ENCODE measurements at places on chromosomes 1 and 21. TPM values are rescaled to one million over a fixed set of nuclear protein-coding genes. Genes with fewer than 3 reads are reported as not detected.

The LRRN2 gene
- 0.25 TPM for total RNA-seq

DNA sequence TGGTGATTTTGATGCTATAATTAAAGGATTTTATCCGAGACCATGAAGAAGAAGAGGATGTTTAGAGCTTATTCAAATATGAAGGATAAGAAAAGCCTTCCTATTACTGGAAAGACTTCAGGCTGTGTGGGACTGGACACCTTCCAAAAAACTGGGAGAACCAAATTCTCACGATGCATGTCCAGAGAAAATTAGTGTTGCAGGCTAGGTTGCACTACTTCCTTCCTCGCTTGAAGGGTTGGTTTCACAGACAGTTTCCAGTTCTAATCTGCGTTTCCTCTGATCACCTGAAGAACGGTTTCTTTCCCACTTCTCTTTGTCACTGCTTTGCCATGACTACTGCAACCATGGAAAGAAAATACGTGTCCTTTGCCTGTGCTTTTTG lies 2.0 kb downstream of the MTARC2 start:
- peaks cover 4% of the 10 kb centered on the region for H3K36me3 ChIP-seq
- H3K27me3 ChIP-seq: peaks cover 48% of the 10 kb centered on the region
- H3K27ac ChIP-seq: no peak overlapping the region
- no peak for DNase-seq
- H3K4me1 ChIP-seq: peaks cover 3% of the 10 kb centered on the region

The KRTAP7-1 gene
- total RNA-seq: not detected

DNA sequence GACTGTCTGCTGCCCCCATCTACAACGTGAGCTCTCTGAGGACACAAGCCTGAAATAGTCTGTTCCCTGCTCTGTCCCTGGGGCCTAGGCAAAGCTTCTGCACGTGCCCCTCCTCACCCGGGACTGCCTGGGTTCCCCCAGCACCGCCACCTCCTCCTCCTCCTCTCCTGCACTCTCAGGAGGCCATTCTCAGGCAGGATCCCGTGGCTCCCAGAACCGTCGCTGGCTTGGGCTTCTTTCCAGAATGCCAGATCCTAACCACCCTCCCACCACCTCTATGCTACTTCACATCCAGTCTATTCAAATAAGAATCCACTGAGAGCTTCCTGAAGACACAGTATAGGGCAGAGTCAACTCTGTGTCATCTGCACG lies 11.2 kb downstream of the NPHP4 start:
- peaks cover 31% of the 10 kb centered on the region for H3K36me3 ChIP-seq
- no peak for DNase-seq
- H3K4me3 ChIP-seq: no peak overlapping the region
- peaks cover 31% of the 10 kb centered on the region for H3K4me1 ChIP-seq
- H3K27me3 ChIP-seq: no peaks in the 10 kb centered on the region
- H3K27ac ChIP-seq: no peak overlapping the region

GRCh38 chr1:228546541-228547463 lies 59.6 kb downstream of the RNF187 start:
- H3K4me1 ChIP-seq: no peaks in the 10 kb centered on the region
- H3K27ac ChIP-seq: no peak overlapping the region
- H3K27me3 ChIP-seq: no peaks in the 10 kb centered on the region
- no peak for DNase-seq

GRCh38 chr21:26368591-26369320 lies 198.2 kb upstream of the APP start:
- no peak overlapping the region for H3K4me3 ChIP-seq
- no peak overlapping the region for H3K27ac ChIP-seq
- no peaks in the 10 kb centered on the region for H3K27me3 ChIP-seq
- no peak for DNase-seq
- no peaks in the 10 kb centered on the region for H3K4me1 ChIP-seq

GRCh38 chr1:8955406-8955805 lies 9.7 kb downstream of the CA6 start:
- DNase-seq: no peak
- H3K4me3 ChIP-seq: no peak overlapping the region
- no peaks in the 10 kb centered on the region for H3K27me3 ChIP-seq
- H3K36me3 ChIP-seq: peaks cover 16% of the 10 kb centered on the region
- no peak overlapping the region for H3K27ac ChIP-seq
- peaks cover 34% of the 10 kb centered on the region for H3K4me1 ChIP-seq

DNA sequence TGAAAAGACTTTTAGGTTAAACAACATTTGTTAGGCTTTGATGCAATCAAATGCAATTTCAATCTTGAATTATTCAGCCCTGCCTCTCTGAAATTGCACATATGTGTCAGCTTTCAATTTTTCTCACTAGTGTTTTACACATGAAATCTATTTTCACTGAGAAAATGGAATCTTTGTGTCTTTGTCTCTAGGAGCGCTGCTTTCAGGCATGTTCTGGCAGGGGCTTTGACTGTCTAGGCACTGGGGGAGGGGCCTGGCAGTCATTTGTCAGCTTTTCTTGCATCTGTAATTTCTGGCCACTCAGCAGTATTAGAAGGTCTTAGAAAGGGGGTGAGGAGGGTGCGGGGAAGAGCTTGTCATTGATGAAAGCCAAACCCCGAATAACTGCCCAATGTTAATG lies 264.4 kb downstream of the PTPRC start:
- DNase-seq: no peak
- H3K4me1 ChIP-seq: peaks cover 20% of the 10 kb centered on the region
- H3K36me3 ChIP-seq: peaks cover 34% of the 10 kb centered on the region
- H3K27ac ChIP-seq: no peak overlapping the region
- H3K27me3 ChIP-seq: peaks cover 2% of the 10 kb centered on the region

GRCh38 chr1:22238356-22239224 lies 95.7 kb upstream of the WNT4 start:
- H3K4me1 ChIP-seq: no peaks in the 10 kb centered on the region
- no peaks in the 10 kb centered on the region for H3K36me3 ChIP-seq
- H3K27me3 ChIP-seq: peaks cover 5% of the 10 kb centered on the region
- H3K27ac ChIP-seq: no peak overlapping the region
- no peak for DNase-seq

The MFAP2 gene
- total RNA-seq: 0.25 TPM

GRCh38 chr1:185861630-185862029 lies 127.4 kb downstream of the HMCN1 start:
- no peaks in the 10 kb centered on the region for H3K27me3 ChIP-seq
- no peaks in the 10 kb centered on the region for H3K4me1 ChIP-seq
- no peaks in the 10 kb centered on the region for H3K36me3 ChIP-seq

The LCE1D gene
- total RNA-seq: not detected

The CYYR1 gene
- total RNA-seq: not detected

DNA sequence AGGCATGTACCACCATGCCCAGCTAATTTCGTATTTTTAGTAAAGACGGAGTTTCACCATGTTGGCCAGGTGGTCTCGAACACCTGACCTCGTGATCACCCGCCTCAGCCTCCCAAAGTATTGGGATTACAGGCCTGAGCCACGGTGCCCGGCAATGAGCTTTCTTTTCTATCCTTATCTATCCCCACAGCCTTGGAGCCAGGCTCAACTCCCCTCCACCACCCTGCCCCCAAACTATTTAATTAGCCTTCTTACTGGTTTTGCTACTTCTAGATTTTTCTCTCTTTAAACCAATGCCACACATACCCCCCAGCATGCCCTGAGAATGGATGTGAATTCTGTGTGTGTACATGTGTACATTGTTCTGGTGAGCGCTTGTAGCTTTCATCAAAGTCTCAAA lies 5.7 kb upstream of the VANGL2 start:
- no peaks in the 10 kb centered on the region for H3K36me3 ChIP-seq
- no peak for DNase-seq
- no peak overlapping the region for H3K4me3 ChIP-seq
- H3K27ac ChIP-seq: no peak overlapping the region

GRCh38 chr1:192888574-192888973 lies 79.7 kb downstream of the RGS2 start:
- H3K4me3 ChIP-seq: no peak overlapping the region
- H3K4me1 ChIP-seq: no peaks in the 10 kb centered on the region
- H3K36me3 ChIP-seq: no peaks in the 10 kb centered on the region
- no peaks in the 10 kb centered on the region for H3K27me3 ChIP-seq
- no peak overlapping the region for H3K27ac ChIP-seq

DNA sequence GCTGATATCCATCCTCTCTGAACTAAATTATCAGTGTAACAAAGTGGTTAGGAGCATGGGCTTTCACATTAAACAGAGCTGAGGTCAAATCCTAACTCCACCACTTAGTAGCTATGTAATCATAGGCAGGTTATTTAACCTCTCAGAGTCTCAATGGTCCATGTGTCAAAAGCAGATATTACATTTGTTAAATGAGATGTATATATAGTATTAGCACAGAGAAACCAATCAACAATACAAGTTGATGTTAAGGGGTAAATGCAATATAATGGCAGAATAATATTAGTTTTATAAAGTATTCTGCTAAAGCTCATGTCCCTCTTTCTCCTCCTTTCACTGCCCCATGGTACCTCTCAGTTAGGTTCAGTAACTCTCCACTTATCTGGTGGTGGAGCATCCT lies 27.2 kb downstream of the DBT start:
- no peak overlapping the region for H3K4me3 ChIP-seq
- H3K36me3 ChIP-seq: peaks cover 18% of the 10 kb centered on the region
- no peaks in the 10 kb centered on the region for H3K27me3 ChIP-seq
- H3K27ac ChIP-seq: no peak overlapping the region
- peaks cover 3% of the 10 kb centered on the region for H3K4me1 ChIP-seq

The C8A gene
- total RNA-seq: not detected

DNA sequence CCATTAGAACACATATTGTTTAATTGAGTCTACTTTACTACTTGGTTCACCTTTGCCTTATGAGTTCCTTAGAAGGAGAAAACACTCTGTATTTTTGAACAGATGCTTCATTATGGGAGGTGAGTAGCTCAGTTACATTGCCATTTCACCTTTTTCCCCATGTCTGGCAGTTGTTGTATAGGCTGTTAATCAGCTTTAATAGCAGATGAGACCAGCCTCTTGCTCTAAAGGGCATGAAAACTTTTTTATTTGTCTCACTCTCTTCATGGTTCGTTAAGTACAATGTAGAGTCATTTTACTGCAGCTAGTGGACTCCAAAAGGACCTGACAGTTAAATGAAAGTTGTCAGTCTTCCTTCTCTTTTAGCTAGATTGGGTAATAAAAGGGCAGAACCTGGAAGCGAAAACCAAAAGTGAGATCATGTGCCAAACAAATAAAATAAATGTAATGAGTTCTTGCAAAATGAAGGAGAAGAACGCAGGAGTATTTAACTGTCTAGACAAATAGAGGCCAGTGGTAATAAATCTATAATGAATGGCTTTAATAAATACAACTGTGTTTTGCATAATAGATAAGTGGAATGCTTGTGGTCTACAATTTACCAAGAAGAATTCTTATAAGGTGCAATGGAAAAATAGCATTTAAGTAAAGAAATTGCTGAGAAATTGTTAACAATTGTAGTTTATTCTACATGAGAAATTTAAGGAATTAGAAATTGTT lies 180.0 kb upstream of the NEGR1 start:
- no peaks in the 10 kb centered on the region for H3K4me1 ChIP-seq
- no peaks in the 10 kb centered on the region for H3K36me3 ChIP-seq
- no peak overlapping the region for H3K4me3 ChIP-seq

DNA sequence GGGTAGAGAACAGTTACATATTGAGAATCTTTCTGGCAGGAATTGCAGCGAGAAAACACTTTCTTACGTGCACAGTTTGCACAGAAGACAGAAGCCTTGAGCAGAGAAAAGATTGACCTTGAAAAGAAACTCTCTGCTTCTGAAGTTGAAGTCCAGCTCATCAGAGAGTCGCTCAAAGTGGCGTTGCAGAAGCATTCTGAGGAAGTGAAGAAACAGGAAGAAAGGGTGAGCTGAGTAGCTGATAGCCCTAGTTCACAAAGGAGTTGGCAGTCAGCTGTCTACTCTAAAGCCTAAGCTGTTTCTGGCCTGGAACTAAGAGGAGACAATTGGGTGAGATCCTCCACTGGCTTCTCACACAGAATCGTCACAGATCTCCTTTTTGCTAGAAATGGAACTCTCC lies 20.3 kb upstream of the SH3BGRL3 start:
- no peak overlapping the region for H3K27ac ChIP-seq
- DNase-seq: no peak
- H3K4me3 ChIP-seq: no peak overlapping the region
- H3K36me3 ChIP-seq: peaks cover 66% of the 10 kb centered on the region
- H3K27me3 ChIP-seq: no peaks in the 10 kb centered on the region

GRCh38 chr21:28215214-28215954 lies 777.3 kb downstream of the LTN1 start:
- no peaks in the 10 kb centered on the region for H3K27me3 ChIP-seq
- H3K4me3 ChIP-seq: no peak overlapping the region

The IL22RA1 gene
- not detected for total RNA-seq

The S100A13 gene
- total RNA-seq: 6.1 TPM

DNA sequence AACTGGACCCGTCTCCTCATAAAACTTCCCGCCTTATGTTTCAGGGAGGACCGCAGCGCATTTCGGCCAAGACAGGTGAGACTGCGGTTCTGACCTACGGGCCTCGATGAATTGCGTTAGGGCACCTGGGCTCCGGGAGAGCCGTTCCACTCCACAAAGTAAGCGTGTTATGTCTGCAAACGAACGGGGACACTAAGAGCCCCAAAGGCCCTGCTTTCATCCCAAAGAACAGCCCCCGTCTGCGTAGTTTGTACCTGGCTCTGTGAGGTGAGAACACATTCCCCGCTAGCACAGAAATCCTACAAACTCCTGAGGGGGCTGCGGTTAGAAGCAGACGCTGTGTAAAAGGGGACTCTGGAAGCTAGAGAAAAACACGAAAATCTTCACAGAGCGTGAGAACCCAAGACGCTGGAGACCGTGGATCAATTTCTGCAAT lies 41.6 kb upstream of the PPIAL4F start:
- H3K27ac ChIP-seq: peak overlapping the region; percentile 95
- H3K36me3 ChIP-seq: no peaks in the 10 kb centered on the region
- H3K4me1 ChIP-seq: peaks cover 31% of the 10 kb centered on the region
- H3K4me3 ChIP-seq: peak overlapping the region; percentile 74
- peaks cover under 1% of the 10 kb centered on the region for H3K27me3 ChIP-seq
- no peak for DNase-seq

The PKN2 gene
- total RNA-seq: 25.5 TPM

- H3K27me3 ChIP-seq: no peaks in the 10 kb centered on the region
- H3K4me1 ChIP-seq: peaks cover 2% of the 10 kb centered on the region
- H3K36me3 ChIP-seq: no peaks in the 10 kb centered on the region
- DNase-seq: no peak
- no peak overlapping the region for H3K27ac ChIP-seq
- H3K4me3 ChIP-seq: no peak overlapping the region
Observed at GRCh38 chr1:6126028-6126427, 54.1 kb downstream of the CHD5 start.

GRCh38 chr1:191963781-191964455 lies 194.3 kb upstream of the RGS18 start:
- DNase-seq: no peak
- no peaks in the 10 kb centered on the region for H3K4me1 ChIP-seq
- no peaks in the 10 kb centered on the region for H3K27me3 ChIP-seq
- H3K27ac ChIP-seq: no peak overlapping the region
- H3K36me3 ChIP-seq: no peaks in the 10 kb centered on the region
- no peak overlapping the region for H3K4me3 ChIP-seq

The JAM2 gene
- 0.33 TPM for total RNA-seq

- no peak overlapping the region for H3K4me3 ChIP-seq
- peaks cover 2% of the 10 kb centered on the region for H3K4me1 ChIP-seq
- no peak overlapping the region for H3K27ac ChIP-seq
- H3K27me3 ChIP-seq: no peaks in the 10 kb centered on the region
Observed at GRCh38 chr1:2489615-2490014, 13.5 kb downstream of the PLCH2 start.
